Thymus (tissue), 14 donors: ENCODE measurements at places on chromosomes 6 and 20. TPM values are rescaled to one million over a fixed set of nuclear protein-coding genes. Genes with fewer than 3 reads are reported as not detected.

DNA sequence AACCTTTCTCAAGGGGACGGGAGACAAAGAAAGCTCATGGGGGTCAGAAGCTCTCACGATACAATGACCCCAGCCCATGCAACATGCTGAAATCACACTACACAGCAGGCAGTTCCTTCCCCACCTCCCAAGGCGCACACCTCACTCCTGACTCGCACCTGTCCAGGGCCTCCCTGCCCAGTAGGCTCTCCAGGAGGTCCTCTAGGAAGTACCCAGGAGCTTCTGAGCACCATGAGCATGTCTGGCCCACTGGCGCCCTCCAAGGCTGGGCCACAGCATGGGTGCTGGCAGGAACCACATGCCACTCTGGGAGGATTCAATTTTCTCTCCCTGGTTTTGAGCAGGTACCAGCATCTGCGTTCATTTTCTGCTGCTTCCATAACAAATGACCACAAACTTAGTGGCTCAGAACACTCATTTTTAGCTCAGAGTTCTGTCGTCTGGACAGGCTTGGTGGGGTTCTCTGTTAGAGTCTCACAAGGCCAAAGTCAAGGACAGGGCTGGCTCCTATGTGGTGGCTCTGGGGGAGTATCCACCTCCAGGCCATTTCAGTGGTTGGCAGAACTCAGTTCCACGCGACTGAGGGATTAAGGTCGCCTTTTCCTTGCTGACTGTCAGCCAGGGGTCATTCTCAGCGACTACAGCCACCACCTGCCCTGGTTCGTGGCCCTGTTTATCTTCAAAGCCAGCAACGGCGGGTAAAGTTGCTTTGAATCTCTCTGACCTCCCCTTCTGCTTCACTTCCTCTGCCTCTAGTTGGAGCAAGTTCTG lies 32.7 kb downstream of the ACSS1 start:
- DNase-seq, result no peak

DNA sequence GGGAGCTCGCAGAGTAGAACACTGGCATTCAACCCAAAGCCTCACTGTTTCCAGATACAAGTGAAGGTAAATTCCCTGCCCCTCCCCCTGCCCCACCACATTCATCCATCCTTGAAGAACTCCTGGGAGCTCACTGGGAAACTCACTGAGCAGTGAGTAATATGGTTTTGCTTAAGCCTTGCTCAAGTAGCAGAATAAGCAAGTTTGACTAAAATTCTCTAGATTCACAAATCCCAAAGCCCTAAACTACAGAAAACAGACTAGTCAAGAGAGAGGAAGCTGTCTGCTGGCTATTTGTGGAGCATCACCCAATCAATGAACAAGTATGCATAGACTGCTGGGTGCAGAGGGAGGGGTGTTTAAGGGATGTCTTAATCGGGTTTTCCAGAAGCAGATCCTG lies 82.1 kb downstream of the UNC5CL start:
- DNase-seq, result no peak

DNA sequence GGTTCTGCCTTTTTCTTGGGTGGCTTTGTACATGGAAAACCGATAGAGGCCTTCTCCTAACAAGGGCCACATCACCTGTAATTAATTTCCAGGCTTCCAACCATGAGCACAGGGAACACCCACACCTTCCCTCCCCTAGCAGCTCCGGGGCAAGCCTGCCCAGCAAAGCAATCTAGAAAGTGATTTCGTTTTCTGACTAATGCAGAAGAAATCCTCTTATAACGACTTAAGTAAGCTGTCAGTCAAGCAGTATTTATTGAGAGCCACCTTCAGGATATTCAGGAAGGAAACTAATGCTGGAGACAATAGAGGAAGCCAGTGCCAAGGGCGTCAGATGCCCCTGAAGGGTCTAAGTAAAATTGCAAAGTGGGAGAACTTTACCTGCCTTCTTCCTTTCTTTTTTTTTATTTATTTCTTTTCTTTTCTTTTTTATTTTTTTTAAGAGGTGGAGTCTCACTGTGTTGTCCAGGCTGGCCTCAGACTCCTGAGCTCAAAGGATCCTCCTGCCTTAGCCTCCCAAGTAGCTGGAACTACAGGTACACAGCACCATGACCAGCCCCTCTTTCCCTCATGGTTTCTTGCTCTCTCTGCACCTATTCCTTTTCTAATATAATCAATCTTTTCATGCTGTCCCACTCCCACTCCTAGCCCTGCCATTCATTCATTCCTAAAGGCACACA lies 67.5 kb upstream of the MBOAT1 start:
- no peak for DNase-seq

DNA sequence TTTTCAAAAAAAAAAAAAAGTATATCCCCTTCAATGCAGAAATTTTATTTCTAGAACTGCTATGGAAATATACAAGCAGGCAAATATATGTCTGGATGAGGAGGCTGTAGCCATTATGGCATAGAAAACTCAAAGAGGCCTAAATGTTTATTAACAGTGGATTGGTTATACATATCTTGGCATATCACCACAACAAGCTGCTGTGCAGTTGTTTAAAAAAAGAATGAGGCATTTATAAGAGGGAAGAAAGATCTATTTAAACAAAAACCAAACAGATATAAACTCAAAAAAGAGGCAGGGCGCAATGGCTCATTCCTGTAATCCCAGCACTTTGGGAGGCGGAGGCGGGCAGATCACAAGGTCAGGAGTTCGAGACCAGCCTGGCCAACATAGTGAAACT lies 26.2 kb downstream of the CASS4 start:
- no peak for DNase-seq

GRCh38 chr20:50932016-50932485 lies 814 bp upstream of the ADNP start:
- DNase-seq, result no peak

- DNase-seq, result no peak
Measured at GRCh38 chr6:167079853-167080297, 43.0 kb upstream of the CCR6 start.

GRCh38 chr20:48041078-48041780 lies 255.9 kb upstream of the SULF2 start:
- no peak for DNase-seq

DNA sequence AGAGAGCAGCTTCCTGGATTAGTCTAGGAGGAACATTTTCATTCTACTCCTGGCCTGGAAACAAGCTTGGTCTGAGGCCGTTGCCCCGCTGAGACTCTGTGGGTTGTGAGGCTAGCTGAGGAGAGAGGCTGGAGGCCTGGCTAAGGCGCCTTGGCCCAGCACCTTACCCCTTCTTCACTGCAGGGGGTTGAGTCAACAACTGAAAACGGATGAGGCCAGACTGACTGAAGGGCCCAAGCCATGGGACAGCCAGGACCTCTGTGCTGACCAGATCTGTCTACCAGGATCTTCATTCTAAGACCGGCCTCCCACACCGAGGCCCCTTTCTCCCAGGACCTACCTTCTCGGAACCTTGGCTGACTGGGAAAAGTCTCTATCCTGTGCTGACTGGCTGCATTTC lies 3.5 kb upstream of the AVP start:
- DNase-seq, result no peak

DNA sequence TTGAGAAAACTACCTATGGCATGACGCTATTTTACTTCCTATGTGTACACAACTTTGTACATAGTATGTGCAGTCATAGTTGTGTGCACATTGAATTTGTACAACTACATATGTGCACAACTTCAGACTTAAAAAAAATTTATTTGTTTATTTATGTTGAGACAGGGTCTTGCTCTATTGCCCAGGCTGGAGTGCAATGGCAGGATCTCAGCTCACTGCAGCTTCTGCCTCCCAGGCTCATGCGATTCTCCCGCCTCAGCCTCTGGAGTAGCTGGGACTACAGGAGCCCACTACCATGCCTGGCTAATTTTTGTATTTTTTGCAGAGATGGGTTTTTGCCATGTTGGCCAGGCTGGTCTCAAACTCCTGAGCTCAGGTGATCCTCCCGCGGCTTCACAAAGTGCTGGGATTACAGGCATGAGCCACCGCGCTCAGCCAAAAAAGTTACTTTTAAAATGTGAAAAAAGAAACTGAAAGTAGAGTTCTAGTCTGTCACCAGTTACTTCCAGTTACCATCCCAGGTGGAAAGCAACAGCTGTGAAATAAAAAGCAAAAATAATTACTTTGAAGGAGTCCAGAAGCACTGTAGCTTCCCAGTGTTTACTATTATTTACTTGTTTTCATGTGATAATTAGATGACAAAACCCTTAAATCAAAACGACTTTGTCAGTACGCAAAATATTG lies 1.7 kb upstream of the ZKSCAN8 start:
- DNase-seq, result no peak

DNA sequence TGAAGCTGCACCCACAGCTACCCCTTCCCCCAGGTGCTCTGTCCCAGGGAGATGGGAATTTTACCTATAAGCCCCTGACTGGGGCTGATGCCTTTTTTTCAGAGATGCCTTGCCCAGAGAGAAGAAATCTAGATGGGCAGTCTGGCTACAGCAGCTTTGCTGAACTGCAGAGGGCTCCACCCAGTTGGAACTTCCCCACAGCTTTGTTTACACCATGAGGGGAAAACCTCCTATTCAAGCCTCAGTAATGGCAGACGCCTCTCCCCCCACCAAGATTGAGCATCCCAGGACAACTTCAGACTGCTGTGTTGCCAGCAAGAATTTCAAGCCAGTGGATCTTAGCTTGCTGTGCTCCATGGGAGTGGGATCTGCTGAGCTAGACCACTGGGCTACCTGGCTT lies 122.6 kb upstream of the MOCS1 start:
- DNase-seq, result no peak

The SOBP gene
- total RNA-seq, result 4.1 TPM
